Hematopoietic multipotent progenitor cell (in vitro differentiated cells): ENCODE measurements at places on chromosomes 3 and 15. TPM values are rescaled to one million over a fixed set of nuclear protein-coding genes. Genes with fewer than 3 reads are reported as not detected.

GRCh38 chr15:68510558-68510957 is 68.2 kb upstream of the CORO2B start:
- DNase-seq = no peak

- no peak for DNase-seq
These were observed 33.0 kb downstream of the CHDH start for GRCh38 chr3:53813229-53813628.

The PRKCI gene
- 19.4 TPM for total RNA-seq

The CCDC39 gene
- total RNA-seq = not detected

- no peak for DNase-seq
These were observed 612 bp downstream of the GJD2 start for GRCh38 chr15:34754171-34754601.

The MAPK6 gene
- 14.3 TPM for total RNA-seq

GRCh38 chr3:182045736-182046135 is 334.0 kb downstream of the SOX2 start:
- no peak for DNase-seq

The PPP1R14D gene
- total RNA-seq = not detected

DNA sequence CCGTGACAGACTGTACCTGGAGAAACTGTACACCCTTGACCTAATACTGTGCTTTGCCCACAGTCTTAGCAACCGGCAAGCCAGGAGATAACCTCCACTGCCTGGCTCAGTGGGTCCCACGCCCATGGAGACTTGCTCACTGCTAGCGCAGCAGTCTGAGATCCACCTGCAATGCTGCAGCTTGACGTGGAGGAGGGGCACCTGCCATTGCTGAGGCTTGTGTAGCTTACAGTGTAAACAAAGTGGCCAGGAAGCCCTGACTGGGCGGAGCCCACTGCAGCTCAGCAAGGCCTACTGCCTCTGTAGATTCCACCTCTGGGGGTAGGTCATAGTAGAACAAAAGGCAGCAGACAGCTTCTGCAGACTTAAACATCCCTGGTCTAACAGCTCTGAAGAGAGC is 189.3 kb downstream of the EDEM1 start:
- no peak for DNase-seq

DNA sequence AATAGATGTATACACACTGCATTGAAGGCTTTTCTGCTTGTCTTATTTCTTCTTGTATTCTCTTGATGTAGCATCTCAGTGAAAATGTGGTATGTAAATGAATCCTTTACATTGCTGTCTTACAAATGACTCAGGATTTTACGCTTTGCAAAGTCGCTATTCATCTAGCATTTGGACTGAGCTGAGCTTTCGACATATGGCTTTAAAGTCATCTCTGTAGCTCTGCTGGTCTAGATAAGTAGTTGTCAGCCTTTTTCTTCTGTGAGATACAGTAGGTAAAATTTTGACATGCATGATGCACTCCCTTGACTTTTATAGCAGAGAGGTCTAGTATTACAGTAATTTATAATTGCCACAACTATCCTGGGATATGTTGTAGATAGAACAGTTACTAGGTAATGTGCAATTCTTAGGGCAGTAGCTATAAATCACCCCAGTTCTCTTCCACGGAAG is 16.8 kb downstream of the MEF2A start:
- no peak for DNase-seq

GRCh38 chr3:65854606-65855304 is 184.0 kb downstream of the MAGI1 start:
- no peak for DNase-seq

DNA sequence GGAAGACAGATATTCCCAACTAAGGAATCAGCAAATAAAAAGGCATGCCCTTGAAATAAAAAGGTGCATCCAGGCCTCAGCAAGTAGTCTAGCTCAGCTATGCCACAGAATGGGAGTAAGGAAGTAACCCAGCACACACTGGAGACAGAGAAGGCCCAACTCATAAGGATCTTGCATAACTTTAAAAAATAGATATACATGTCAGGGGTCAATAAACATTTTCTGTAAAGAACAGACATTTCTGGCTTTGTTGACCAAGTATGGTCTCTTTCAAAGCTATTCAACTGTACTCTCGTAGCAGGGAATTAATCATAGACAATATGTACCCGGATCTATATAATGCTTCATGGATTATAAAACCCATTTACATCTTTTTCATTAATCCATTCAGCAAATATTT is 449.3 kb downstream of the TAFA4 start:
- no peak for DNase-seq

- DNase-seq = no peak
These were observed 192.0 kb downstream of the GHSR start for GRCh38 chr3:172256101-172256734.

The CLCN2 gene
- 3.5 TPM for total RNA-seq

DNA sequence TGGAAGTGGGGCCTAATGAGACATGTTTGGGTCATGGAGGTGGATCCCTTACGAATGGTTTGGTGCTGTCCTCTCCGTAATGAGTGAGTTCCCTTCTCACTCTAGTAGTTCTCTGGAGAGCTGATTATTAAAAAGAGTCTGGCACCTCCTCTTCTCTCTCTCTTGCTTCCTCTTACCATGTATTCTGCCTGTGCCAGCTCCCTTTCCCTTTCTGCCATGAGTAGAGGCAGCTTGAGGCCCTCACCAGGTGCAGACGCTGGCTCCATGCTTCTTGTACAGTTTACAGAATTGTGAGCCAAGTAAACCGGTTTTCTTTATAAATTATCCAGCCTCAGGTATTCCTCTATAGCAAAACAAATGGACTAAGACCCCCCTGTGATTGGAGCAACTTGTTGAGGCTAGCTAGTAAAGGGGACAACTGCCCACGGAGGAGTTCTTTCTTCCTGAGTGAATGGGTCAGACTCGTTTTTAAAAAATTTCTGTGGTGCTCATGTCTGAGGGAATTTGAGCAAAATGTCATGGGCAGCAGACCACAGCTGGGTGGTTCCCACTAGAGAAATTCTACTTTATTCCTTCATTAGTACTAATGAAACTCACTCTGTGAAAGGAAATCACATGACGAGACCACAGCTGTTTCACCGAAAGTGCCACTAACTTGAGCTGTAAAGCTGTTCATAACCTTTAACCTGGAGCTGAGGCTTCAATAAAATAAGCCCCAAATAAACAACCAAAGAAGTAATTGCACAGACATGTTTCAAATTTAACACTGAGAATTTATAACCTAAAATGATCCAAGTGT is 210.0 kb downstream of the NFKBIZ start:
- no peak for DNase-seq

- no peak for DNase-seq
These were observed 270.3 kb downstream of the RPLP1 start for GRCh38 chr15:69722924-69723323.

DNA sequence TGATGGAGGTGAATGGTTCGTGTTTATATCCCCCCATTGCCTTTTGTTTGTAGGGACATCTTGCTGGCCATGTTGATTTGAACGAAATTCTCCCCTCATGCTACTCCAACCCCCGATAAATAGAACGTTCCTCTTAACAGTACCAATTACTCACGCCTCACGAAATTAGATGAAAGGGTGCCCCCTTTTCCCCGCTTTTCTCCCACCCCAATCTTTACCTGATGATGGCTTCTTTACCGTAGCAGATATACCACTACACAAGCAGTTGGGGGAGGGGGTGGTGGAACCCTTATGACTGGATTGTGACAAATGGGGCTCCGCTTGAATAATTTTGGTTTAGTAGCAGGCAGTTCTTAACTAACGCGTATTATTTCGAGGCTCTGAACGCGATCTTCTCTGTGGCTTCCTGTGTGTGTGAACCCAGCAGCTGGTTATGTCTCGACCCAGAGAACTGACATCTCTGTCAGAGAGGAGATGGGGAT is 1.1 kb downstream of the PIAS1 start:
- DNase-seq = peak; percentile 13

The ACTRT3 gene
- total RNA-seq = 2.4 TPM

The CLRN1 gene
- not detected for total RNA-seq

The CHRFAM7A gene
- 10.2 TPM for total RNA-seq

The DUOXA2 gene
- under 0.01 TPM for total RNA-seq

- DNase-seq = no peak
These were observed 138.4 kb downstream of the ATG7 start for GRCh38 chr3:11410564-11410963.

- no peak for DNase-seq
These were observed 261.6 kb upstream of the NR2F2 start for GRCh38 chr15:96068897-96069296.

DNA sequence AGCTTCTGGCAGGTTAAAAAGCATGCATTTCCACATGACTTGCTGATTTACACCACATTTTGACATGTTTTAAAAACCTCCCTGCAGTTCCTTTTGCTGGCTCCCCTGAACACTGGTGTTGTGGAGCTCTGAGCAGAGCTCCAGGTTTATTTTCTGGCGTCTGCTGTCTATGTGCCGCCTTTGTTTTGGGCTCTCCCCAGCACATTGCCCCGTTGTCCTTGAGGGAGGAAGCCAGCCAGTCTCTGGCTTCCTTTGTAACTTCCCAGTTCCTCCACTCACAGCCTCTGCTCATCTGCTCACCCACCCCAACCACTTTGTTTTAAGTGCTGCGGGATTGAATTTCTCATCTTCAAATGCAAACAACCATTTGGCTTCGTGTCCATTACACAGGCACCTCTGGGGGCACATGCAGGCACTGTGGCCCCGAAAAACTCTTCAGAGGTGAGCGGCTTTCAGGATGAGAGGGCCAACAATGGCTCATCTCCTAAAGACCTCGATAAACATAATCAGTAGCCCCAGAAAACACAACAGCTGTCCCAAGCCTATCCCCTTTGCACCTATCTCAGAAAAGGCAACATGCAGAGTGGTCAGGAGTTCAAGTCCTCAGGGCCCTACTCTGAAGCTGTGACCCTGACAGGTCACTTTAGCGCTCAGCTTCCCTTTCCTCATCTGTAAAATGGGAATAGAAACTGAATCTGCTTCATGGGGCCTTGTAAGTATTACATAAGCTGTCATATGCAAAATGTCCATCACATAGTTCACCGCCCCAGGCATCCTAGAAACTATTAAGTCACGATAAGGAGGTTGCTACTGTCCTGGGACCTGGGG is 1.3 kb upstream of the MEF2A start:
- peak; percentile 18 for DNase-seq

- no peak for DNase-seq
These were observed 59.2 kb downstream of the RSRC1 start for GRCh38 chr3:158169091-158169491.

The HDGFL3 gene
- total RNA-seq = 6.2 TPM

The TKT gene
- 1,326 TPM for total RNA-seq

- no peak for DNase-seq
These were observed 84.6 kb downstream of the DGKG start for GRCh38 chr3:186277268-186277909.

- DNase-seq = no peak
These were observed 47.2 kb upstream of the KY start for GRCh38 chr3:134697830-134698689.

GRCh38 chr15:38042707-38043445 is 108.4 kb downstream of the TMCO5A start:
- DNase-seq = no peak

The AADACL2 gene
- total RNA-seq = not detected

The HTR3E gene
- not detected for total RNA-seq

DNA sequence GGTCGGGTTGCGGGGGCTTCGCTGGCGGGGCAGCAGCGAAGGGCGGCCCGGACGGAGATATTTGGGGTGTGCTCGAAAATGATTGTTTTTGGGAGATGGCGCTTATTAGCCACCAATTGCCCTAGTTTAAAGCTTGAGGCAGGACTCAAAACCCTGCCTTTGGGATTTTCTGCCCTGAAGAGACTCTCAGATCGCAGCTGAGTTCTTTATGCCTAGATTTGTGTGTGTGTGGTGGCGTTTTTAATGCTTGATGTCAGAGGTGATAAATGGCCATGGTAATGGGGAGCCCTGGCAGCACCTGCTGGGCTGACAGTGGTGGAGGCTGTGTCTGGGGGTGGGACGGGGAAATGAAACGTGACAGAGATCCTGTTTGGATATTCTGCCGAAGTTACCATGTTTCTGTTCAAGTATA is 604 bp downstream of the KCTD6 start:
- DNase-seq = peak; percentile 68

- DNase-seq = no peak
These were observed 793 bp downstream of the APOD start for GRCh38 chr3:195582947-195583346.

The SLC33A1 gene
- 24.5 TPM for total RNA-seq

GRCh38 chr15:27250223-27250622 is 279.2 kb downstream of the GABRG3 start:
- no peak for DNase-seq

The LRRC31 gene
- not detected for total RNA-seq

The VIPR1 gene
- total RNA-seq = 1.1 TPM

The ZNF35 gene
- 4.8 TPM for total RNA-seq

- DNase-seq = no peak
These were observed 23.0 kb downstream of the CPN2 start for GRCh38 chr3:194328053-194328657.

DNA sequence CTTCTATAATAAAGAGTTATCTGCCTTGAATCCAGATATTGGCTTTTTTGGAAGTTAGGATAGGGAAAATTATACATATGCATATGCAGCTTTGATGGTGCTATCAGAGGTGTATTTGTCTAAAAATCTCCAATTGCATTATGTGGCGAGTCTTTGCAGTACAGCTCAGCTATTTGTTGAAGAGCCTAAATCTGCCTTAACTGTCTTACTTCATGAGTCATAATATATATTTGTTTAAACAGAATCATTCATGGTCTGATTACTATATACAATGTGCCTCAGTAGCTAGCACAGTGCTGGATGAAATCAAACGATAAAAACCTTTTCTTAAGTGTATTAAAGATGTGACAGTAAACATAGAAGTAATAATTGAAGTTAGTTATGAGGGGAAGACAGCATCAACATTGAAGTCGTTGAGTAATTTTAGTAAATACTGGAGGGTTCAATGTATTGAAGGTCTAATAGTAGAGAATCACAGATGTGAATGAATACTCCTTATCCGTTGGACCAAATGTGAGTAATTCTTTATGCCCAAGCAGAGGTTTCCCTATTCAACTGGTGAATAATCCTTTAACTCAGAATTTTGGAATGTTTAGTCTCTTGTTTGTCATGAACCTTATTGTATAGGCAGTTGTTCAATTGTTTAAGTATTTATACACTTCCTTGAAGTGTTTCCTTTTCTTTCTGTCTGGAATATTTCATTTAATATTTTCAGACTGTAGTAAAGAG is 74.8 kb upstream of the NAALADL2 start:
- no peak for DNase-seq

The CHST13 gene
- 36.4 TPM for total RNA-seq

The PHC3 gene
- total RNA-seq = 54.1 TPM
